Osteoblast (primary cell): ENCODE measurements at places on chromosomes 6 and 20. TPM values are rescaled to one million over a fixed set of nuclear protein-coding genes. Genes with fewer than 3 reads are reported as not detected.

TCF21 gene
- not detected in 2 replicates for total RNA-seq

DNA sequence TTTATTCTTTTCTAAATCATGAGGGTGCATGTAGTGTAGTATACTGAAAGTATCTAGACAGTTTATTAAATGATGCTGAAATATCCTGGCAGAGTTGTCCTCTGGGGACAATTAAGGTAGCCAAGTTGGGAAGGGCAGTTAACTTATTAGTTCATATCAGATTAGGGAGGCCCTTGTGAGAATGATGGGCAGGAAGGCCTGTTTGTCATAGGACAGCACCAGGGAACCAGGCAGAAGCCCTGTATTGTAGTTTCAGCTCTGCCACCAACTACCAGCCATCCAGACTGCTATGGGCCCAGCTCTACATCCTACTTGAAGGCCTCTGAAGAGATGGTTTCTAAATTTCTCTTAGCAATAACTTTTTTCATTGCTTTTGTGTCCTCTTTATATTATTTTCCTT, 4.0 kb downstream of the MYLIP start:
- no peak for DNase-seq

DNA sequence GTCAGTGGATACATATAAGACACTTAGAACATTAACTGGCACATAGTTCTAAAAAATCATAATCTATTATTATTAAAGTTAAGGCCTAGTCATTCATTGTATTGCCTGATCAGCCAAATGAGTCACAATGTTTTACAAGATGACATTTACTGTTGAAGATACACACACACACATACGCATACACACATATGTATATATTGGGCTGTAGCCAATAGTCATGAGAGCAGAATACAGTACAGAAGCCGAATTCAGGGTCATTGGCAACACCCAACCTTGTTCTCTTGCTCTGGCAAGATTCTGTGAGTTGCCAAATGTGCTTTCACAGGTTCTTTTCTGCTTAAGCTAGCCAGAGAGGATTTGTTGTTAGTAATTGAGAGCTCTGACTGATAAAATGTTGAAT, 922.8 kb upstream of the MAP3K7 start:
- no peak for DNase-seq

GRCh38 chr6:169263374-169263773, 9.7 kb upstream of the THBS2 start:
- peak; percentile 82 for DNase-seq

DNA sequence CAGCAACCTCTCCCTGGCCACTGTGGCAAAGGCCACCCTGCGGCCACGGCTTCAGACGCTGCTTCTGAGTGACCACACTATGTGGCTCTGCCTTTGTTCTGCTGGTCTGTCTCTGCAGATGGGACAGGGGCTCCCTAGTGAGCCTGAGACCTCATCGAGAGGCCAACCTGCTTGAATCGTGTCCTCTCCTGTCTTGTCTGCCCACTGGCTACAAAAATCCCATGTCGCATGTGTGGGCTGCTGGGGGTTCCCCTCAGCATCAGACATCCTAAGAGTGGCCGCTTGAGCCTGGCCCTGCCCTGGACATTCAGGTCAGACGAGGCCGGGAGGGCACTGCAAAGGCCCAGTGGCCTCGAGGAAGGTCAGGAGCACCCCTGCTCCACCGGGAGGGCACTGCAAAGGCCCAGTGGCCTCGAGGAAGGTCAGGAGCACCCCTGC, 222.9 kb downstream of the DLL1 start:
- DNase-seq, result peak; percentile 64

GRCh38 chr20:5056801-5057599, 55.7 kb upstream of the SLC23A2 start:
- DNase-seq, result peak; percentile 64

DNA sequence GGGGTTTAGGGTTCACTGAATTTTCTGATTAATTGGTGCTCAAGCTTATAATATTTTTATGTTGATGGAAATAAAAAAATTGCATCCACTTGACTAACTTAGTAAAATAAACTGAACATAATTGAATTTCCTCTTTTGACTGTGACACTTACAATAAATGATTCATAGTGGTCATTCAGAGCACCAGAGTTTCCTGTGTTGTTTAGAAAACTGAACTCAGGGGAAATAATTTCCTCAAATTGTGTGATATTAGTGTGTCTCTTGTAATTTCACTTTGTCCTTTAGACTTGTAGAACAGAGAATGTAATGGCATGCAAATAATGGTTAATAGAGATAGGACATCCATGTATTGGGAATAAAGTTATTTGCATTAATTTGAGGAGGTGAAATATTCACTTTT, 319.7 kb upstream of the MAN1A1 start:
- DNase-seq, result no peak

DNA sequence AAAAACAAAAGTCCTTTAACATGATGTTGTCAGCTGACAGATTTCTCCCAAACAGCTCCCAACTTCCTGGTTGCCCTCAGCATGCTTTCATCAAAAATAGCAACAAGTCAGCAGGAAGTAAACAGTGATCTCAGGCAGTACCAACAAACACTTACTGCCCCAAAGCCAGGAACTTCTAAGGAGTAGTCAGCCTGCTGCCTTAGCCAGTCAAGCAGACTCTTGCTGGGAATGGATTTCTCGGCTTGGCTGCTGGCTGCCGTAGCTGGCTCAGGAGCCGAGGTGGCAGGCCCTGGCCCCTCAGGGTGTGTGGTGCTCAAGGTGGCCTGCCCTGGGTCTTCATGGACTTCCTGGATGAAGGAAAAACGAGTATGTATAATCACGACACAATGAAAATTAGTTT, 46.6 kb upstream of the EMILIN3 start:
- no peak for DNase-seq

DNA sequence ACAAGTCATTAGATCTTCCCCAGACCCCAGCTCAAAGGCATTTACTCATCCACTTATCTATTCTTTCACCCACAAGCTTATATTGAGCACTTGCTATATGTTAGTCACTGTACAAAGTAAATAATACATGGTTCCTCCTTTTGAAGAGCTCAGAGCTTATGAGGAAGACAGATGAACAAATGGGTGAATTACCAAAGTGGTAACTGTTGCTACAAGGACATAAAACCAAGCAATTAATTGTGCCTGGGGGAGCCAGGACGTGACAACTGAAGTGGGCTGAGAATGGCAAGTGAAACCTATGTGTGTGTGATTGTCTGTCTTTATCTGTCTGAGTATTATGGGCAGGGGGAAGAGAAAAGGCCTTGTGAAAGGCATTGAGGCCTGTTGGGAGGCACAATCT, 45.6 kb upstream of the AKIRIN2 start:
- DNase-seq, result no peak

- no peak for DNase-seq
Measured at GRCh38 chr6:3882866-3883265, 33.7 kb downstream of the FAM50B start.

DNA sequence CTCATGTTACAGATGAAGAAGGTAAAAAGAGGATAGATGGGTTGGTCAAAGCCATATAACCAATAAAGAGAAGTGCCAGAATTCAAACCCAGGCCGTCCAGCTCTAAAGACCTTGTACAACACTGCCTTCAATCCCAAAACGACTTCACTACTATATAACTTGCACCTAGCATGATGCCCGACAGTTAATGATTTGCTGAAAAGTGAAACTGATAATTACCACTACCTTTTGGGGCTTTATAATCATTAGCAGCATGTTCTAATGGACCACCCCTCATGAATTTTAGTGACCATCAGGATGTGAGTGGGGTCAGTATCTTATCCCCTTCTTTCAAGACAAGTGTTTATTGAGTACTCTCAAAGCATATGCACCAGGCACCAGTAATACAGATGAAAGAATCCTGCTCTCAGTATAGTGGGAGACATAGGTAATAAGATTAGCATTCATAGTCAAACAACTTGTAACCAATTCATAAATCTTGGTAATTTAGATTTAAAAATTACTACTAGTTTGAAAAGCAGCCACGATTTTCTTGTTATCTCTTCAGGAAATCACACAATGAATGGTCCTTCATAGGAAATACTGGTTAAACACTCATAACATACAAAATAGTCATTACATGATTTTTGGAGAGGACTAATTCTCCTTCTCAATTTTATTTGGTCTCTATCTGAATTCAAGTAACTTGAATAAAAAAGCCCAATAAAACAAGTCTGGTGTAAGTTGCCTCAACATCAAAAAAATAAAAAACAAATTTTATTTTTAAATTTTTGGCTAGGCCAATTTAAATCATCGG, 98.0 kb downstream of the EPB41L2 start:
- no peak for DNase-seq

- peak; percentile 94 for DNase-seq
Measured at GRCh38 chr6:722077-722524, 29.2 kb upstream of the EXOC2 start.
